ENCODE measurements at places on chromosomes 7 and 10.

DNA sequence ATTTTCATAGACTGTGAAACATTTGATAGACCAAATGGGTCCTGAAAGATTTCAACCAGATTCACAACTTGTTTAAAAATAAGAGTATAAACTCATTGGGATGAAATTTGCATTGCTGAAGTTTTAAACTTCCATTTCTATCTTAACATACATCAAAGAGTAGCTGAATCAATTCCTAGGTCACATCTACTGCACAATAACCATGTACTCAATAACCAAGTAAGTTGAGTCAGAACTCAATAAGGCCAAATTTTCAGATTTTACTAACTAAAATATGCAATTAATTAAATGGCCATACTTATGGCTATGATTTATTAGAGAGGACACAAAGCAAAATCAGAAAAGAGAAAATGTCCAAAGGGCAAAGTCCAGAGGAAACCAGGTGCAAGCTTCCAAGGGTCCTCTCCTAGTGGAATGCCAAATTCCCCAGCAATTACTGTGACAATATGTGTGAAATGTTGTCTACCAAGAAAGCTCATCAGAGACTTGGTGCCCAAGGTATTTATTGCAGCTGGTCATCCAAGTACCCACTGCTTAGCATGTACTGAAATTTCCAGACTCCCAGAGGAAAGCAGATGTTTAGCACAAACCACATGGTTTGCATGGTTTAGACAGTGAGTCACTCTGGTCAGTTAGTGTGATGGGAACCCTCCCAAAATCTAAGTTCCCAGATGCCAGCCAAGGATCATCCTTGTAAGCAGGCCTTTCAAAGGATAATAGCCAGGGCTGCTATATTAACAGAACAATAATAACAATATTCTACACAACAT is 238.9 kb downstream of the IPMK start:
- H3K4me3 ChIP-seq, result no peak overlapping the region
- H3K4me1 ChIP-seq, result peaks cover 7% of the 10 kb centered on the region
- no peak for DNase-seq
- H3K36me3 ChIP-seq, result no peaks in the 10 kb centered on the region

DNA sequence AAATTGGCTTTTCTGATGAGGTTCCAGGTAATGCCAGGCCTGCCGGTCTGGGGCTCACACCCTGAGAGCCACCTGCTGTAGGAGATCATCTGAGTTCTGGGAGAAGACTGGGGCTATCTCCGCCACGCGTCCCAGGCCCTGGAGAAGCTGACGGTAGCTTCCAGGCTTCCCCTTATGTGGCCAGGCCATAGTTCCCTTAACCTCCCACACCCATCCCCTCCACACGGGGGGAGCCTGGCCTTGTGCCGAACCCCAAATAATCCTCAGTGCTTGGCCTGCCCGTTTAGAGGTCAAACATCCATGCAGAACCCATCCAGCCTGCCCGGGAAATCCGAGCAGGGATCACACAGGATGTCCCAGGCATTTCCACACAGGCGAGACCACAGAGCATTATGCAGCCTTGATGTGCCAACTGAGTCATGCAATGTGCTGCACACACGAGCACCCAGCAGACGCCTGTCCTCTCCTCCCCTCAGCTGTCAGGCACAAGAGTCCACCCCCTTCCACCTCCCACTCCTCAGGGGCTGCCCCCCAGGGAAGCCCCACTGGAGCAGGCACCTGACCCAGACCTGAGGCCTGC is 176.2 kb downstream of the PRKAG2 start:
- H3K4me3 ChIP-seq, result no peak overlapping the region
- H3K27me3 ChIP-seq, result peaks cover 5% of the 10 kb centered on the region
- H3K27ac ChIP-seq, result no peak overlapping the region
- peaks cover 28% of the 10 kb centered on the region for H3K4me1 ChIP-seq

- no peak overlapping the region for H3K4me3 ChIP-seq
- H3K4me1 ChIP-seq, result no peaks in the 10 kb centered on the region
- H3K27me3 ChIP-seq, result no peaks in the 10 kb centered on the region
- H3K36me3 ChIP-seq, result peaks cover 7% of the 10 kb centered on the region
- H3K27ac ChIP-seq, result peak overlapping the region; percentile 97
- no peak for DNase-seq
Observed at GRCh38 chr7:99898023-99898357, 21.2 kb upstream of the OR2AE1 start.

GRCh38 chr7:140358412-140359051 is 39.8 kb downstream of the SLC37A3 start:
- no peaks in the 10 kb centered on the region for H3K27me3 ChIP-seq
- no peak overlapping the region for H3K4me3 ChIP-seq
- H3K27ac ChIP-seq, result no peak overlapping the region
- no peak for DNase-seq
- H3K4me1 ChIP-seq, result no peaks in the 10 kb centered on the region

GRCh38 chr10:22833781-22834180 is 94.1 kb upstream of the ARMC3 start:
- H3K4me1 ChIP-seq, result no peaks in the 10 kb centered on the region
- H3K27ac ChIP-seq, result no peak overlapping the region
- DNase-seq, result no peak
- H3K4me3 ChIP-seq, result no peak overlapping the region
- H3K27me3 ChIP-seq, result no peaks in the 10 kb centered on the region

GRCh38 chr7:45593877-45594276 is 19.7 kb downstream of the ADCY1 start:
- H3K36me3 ChIP-seq, result no peaks in the 10 kb centered on the region
- H3K4me1 ChIP-seq, result no peaks in the 10 kb centered on the region
- H3K4me3 ChIP-seq, result no peak overlapping the region
- DNase-seq, result peak; percentile 7
- no peak overlapping the region for H3K27ac ChIP-seq

DNA sequence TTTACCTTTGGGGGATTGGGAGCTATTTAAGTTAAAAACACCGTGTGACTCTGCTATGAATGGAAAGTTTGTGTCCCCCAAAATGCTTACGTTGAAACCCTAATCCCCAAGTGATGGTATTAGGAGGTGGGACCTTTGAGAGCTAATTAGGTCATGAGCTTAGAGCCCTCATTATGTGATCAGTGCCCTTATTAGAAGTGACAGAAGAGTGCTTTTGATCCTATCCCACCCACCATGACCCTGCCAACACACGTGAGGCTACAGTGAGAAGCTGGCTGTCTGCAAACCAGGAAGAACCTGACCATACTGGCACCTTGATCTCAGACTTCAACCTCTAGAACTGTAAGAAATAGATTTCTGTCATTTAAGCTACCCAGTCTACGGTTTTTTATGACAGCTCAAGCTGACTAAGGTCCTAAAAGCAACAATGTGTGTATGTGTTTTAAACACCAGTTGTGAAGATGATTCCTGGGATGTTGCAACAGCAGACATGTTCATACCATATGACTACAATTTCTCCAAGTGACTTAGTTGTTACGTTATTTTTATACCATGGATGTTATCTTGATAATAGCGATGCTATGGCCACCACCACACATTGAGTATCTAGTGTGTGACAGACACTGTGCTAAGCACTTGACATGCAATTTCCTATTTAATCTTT is 124.4 kb downstream of the PIP4K2A start:
- no peak overlapping the region for H3K4me3 ChIP-seq
- DNase-seq, result no peak
- peaks cover 27% of the 10 kb centered on the region for H3K36me3 ChIP-seq
- H3K27me3 ChIP-seq, result no peaks in the 10 kb centered on the region
- H3K4me1 ChIP-seq, result peaks cover 28% of the 10 kb centered on the region

DNA sequence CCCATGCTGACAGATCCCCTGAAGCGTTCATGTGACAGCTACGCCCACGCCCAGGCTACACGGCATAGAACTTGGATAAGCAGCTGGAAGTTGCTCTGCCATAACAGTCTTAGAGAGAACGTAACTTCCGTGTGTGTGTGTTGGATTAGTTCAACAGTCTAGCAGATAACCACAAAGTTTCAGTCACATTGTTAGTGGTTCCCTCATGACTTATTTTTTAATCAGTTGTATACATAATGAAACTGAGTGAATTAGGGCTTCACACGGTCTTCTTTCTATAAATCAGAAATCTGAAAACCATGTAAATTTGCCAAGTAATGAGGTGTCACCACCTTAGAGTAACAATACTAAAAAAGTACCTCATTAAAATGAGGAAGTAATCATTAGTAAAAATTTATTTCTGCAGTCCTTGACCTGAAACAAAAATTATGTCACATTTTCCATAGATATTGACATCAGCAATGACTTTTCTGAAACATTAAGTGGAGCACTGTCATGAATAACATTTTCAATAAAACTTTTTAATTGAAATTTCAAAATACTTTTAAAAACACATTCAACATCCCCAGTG is 21.7 kb upstream of the MACC1 start:
- DNase-seq, result no peak
- H3K27me3 ChIP-seq, result no peaks in the 10 kb centered on the region
- H3K27ac ChIP-seq, result no peak overlapping the region
- peaks cover 40% of the 10 kb centered on the region for H3K4me1 ChIP-seq
- H3K4me3 ChIP-seq, result no peak overlapping the region
- no peaks in the 10 kb centered on the region for H3K36me3 ChIP-seq

GRCh38 chr10:100325158-100325557 is 4.9 kb downstream of the PKD2L1 start:
- H3K36me3 ChIP-seq, result no peaks in the 10 kb centered on the region
- no peaks in the 10 kb centered on the region for H3K4me1 ChIP-seq
- no peak overlapping the region for H3K4me3 ChIP-seq
- no peak overlapping the region for H3K27ac ChIP-seq

DNA sequence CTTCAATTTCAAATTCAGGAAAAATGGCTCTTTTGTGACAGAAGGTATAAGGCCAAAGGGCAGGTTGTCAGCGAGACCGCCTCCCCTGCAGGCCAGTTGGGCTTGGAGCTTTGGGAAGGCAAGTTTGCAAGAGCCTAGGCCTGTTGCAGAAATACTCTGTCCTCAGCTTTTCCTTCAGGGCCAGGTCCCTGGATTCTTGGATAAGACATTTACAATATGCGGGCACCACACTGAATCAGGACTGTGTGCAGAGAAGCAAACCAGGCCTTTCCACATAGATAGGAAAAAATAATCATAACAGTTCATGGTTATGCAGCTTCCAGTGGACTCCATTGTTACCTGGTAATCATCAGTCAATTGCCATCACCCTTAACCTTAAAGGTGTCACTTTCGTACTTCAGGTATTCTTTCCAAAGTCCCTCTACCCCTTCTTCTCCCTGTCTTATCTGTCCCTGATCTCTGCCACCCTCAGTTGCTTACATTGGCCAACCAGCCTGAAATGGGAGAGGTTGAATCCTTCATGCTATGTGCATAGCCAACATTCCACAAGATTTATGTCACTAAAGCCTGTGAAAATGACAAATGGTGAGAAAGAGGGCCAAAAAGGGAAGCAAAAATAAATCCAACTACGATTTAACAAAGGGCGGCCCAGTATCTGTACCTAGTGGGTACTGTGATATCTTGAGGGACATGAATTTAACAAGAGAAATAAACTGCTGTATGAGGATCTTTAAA is 304.5 kb upstream of the NFE2L3 start:
- H3K27me3 ChIP-seq, result peaks cover 47% of the 10 kb centered on the region
- no peaks in the 10 kb centered on the region for H3K36me3 ChIP-seq
- no peak for DNase-seq
- H3K4me3 ChIP-seq, result peak overlapping the region; percentile 26

DNA sequence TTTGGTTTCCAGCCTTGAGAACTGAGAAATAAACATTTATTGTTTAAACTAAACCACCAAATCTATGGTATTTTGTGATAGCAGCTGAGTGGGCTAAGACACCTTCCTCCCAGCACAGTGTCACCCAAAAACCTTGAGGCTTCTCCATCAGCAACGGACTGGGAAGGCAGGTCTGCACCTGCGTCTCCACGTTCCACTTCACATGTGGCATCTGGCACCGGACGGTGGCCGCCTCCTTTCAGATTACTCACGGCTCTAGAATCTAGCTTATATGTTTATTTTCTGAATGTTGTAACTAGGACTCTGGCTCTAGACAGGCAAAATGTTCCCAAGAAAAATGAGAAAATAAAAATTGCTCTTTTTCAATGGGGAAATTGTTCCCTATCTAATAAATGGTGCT is 201.0 kb downstream of the ADARB2 start:
- H3K4me3 ChIP-seq, result no peak overlapping the region
- no peak for DNase-seq
- H3K36me3 ChIP-seq, result no peaks in the 10 kb centered on the region

GRCh38 chr10:112953174-112954159 is 3.4 kb downstream of the TCF7L2 start:
- H3K27ac ChIP-seq, result peak overlapping the region; percentile 93
- peaks cover 3% of the 10 kb centered on the region for H3K27me3 ChIP-seq
- H3K4me1 ChIP-seq, result peaks cover 59% of the 10 kb centered on the region
- no peak for DNase-seq
- peaks cover 6% of the 10 kb centered on the region for H3K36me3 ChIP-seq
- peak overlapping the region; percentile 94 for H3K4me3 ChIP-seq

- no peak overlapping the region for H3K27ac ChIP-seq
- no peak for DNase-seq
- no peak overlapping the region for H3K4me3 ChIP-seq
- H3K4me1 ChIP-seq, result peaks cover 43% of the 10 kb centered on the region
Observed at GRCh38 chr10:71842856-71843686, 8.0 kb downstream of the PSAP start.

GRCh38 chr10:95350219-95350829 is 59.5 kb upstream of the PDLIM1 start:
- peaks cover 13% of the 10 kb centered on the region for H3K36me3 ChIP-seq
- H3K4me1 ChIP-seq, result peaks cover 13% of the 10 kb centered on the region
- no peak overlapping the region for H3K27ac ChIP-seq
- H3K27me3 ChIP-seq, result no peaks in the 10 kb centered on the region

DNA sequence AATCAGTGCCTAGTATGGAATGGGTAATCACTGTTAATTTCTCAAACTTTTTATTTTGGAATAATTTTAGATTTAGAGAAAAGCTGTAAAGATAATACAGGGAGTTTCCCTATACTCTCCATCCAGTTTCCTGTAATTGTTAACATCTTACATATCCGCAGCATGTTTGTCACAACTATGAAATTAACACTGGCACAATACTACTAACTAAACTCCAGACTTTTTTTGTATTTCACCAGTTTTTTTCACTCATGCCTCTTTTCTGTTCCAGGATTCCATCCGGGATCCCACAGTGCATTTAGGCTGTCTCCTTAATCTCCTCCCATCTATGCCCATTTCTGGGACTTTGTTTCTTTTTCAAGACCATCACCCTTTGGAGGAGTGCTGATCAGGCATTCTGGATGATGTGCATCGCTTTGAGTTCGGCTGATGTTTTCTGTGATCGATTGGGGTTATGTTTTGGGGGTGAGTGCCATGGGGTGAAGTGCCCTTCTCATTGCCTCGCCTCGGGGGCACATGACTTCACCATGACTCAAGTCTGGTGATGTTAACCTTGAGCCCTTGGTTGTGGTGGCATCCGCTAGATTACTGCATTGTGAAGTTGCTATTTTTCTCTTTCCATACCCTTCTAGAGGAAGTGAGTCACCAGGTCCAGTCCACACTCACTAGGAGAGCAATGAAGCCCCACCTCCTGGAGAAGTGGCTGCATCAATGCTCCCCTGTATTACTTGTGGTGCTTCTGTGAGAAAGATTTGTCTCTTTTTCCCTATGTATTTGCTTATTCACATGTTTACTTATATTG is 43.9 kb upstream of the GRB10 start:
- H3K4me3 ChIP-seq, result no peak overlapping the region
- H3K4me1 ChIP-seq, result peaks cover 9% of the 10 kb centered on the region
- no peak overlapping the region for H3K27ac ChIP-seq
- DNase-seq, result no peak
- peaks cover 9% of the 10 kb centered on the region for H3K27me3 ChIP-seq

Data from type B pancreatic cell (in vitro differentiated cells).